Eye (tissue), 1 donor: ENCODE measurements at places on chromosomes 11 and 22.

GRCh38 chr11:16613512-16614381 is 124.7 kb upstream of the C11orf58 start:
- DNase-seq: peak; percentile 97

- DNase-seq: peak; percentile 95
These were observed 828 bp upstream of the RAB1B start for GRCh38 chr11:66267379-66268243.

DNA sequence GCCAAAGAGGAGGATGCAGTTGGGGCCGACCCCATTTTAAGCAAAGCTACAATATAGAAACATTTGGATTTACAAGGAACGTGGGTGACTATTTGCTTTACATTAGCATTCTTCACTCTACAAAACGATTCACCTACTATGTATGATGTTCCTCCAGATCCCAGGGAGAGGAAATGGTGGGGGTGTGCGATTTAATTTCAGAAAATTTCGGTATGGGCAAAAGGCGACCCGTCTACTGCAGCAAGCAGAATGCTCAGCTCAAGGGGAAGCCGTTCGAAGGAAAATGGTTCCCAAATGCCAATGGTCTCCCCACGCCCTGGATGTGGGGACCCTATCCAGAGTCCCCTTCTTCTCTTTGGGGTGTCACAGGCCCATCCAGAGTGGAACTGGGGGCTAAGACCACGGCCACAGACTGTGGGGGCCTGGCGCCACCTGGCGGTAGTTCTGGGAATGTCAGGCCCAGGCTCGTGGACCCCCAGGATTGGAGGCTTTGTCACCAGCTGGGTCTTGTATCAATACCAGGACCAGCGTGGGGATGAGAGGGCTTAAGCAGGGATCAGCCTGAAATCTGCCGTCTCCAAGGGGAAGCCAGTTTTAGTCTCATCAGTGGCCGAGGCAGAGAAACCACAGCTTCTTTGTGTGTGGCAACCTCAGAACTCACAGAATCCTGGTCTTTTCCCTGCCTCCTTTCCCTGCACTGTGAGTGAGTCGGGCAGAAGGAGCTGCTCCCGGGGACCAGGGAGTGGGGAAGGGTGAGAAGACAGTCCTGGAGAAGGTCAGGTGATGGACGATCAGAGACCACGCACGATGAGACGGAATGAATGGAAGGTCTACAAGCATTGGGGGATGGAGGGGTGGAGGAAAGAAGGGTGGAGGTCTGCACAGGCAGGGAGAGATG is 8.4 kb downstream of the LRRC10B start:
- peak; percentile 85 for DNase-seq

- peak; percentile 91 for DNase-seq
These were observed at the start of gene NUDT8 for GRCh38 chr11:67629386-67630227. TSS of gene NUDT8 (minus strand) at chr11:67629937. CDS start at chr11:67629911, 26 bp downstream.
